ENCODE measurements at places on chromosomes 7 and 10. TPM values are rescaled to one million over a fixed set of nuclear protein-coding genes. Genes with fewer than 3 reads are reported as not detected.

DNA sequence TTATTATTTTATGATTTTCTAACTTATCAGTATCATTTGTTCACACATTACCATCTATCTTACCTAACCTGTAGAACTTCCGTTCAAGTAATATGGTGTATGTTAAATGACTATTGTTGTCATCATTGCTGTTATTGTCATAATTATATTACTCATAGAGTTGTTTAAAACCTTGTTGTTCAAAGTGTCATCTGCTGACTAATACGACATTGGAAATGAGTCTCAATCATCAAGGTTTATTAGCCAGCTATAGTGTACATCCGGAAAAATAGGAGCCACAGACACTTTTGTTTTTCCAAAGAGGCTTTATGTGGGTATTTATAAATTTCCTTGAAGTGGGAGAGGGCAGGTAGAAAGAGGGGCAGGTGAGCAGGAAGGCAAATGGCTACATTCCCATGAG is 386.9 kb upstream of the LRRTM3 start:
- no peak for DNase-seq

DNA sequence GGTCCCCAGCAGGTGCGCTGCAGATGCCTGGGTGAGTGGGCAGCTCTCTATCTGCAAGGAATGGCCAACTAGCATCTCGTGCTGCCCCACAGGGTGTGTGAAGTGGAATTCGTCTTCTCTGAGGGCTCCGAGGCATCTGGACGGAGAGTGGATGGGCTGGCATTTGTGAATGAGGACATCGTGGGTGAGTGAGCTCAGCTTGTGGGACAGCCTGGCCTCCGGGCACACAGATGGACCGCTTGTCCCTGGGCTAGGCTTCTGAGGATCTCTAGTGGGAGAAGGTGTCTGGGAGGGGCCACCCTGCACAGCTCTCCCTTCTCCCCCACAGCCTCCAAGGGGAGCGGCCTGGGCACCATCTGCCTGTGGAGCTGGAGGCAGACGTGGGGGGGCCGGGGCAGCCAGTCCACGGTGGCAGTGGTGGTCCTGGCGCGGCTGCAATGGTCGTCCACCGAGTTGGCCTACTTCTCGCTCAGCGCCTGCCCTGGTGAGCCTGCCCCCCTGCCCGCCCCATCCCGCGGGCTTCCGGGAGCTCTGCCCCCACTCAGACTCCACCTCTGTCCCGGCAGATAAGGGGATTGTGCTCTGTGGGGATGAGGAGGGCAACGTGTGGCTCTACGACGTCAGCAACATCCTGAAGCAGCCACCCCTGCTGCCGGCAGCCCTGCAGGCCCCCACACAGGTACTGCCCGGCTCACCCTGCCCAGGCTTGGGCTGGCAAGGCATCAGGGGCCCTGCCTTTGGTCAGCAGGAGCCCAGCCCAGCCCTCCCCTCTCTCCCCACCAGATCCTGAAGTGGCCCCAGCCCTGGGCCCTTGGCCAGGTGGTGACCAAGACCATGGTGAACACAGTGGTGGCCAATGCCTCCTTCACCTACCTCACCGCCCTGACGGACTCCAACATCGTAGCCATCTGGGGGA is 6.3 kb downstream of the POLR2J start:
- no peak for DNase-seq

DNA sequence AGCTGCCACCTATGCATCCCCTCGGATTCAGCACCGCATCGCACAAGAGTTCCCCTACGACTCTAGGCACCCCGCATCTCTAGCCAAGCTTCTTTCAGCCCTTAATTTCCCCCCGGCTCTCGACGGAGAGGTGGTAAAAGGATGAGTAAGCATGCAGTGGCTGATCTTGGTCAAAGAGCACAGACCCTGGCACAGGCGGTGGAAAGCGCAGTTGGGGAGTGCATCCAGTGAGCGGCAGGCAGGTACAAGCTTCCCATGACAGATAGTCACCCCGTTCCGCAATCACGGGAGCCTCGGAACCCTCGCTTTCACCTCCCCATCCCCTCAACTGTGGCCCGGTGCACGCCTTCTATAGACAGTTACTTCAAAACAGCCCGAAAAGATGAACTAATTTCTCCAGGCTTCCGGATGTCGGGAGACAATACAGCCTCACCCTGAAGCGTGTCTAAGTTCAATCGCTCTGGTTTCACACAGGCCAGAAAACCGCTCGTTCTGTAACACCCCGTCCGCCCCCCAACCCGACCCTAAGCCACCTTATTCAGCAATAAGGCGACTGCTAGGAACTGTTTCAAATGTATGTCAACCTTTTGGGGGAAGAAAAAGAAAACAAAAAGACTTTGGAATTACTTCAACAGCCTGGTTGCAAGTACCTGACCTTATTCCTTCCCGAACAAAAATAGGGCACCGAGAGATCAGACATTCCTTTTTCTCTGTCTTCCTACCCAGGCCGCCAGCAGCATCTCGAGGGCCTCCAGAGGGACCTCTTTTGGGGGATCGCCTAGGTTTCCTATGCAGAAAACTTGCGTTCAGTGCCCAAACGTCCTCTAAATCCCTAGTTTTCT is 1.4 kb downstream of the RHEB start:
- DNase-seq, result no peak

DNA sequence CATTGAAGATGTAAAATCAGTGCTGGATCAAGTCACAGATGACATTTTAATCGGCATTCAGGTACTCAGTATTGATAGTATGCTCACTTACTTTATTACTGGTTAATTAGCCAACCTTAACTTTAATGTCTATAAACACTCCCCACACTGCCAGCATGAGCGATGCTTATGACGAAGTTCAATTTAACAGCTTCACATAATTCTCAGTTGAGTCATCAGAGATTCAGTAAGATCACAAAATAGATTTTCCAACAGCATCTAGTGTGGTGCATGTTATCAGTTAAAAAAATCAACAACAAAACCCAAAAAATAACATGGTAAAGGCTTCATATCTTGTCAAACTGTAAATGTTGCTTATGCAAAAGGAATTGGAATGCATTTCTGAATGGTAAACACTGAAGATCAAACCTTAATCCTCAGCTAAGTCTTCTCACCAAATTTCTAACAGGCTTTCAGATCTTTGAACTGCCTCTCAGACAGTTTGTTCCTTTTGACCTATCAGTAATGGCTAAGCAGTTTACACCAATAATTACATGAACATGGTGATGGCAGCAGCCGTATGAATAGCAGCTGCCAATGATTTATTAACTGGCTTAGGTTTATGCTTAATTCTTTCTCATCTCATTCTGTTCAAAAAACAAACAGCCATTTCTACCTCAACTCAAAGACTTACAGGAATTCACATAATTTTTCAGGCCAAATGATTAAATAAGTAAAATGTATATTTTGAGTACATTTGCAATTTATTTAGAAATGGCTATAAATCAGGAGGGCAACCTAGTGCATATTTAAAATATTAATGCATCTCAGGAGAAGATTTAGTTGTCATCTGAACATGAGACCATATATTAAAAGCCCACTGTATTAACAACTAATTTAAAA is 98.5 kb downstream of the CABCOCO1 start:
- peak; percentile 61 for DNase-seq

- DNase-seq, result no peak
Measured at GRCh38 chr10:100186253-100187212, 704 bp upstream of the ERLIN1 start.

DNA sequence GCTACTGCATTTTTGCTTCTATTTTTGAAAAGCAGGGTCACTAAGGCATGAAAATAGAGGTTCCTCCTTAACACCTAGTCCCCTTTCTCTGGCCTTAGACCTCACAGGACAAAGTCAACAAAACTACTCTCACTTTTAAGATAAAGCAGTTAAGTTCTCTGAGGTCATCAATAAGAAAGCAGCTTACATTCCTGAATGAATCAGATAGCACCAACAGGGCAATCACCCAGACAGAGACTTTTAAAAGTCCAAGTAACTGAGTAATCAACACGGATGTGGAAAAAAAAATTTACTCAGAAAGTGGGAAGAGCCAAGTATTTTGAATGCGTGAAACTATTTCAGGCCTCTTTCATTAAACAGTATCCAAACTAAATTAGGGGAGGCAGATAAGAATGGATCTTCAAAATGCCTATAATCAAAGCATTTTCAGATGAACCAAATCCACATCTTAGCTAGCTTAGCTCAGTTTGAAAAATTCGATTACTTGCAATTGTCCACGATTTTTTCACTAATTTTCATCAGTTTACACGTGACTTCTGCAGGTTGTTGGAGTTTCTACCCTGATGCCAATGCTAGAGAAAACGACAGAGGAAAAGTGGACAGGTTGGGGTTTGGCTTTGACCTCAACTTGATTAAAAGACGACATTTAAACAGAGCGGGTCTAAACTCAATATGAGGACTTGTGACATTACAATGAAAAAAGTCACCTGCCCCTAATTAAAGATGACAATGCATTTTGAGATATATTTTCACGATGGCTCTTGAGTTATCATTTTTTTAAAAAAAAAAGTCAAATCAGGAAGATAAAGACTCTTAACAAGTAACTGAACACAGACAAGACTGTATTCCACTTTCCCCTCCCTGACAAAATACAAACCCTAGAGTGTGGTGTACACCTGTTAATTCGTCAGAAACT is 1.6 kb downstream of the BEND7 start:
- peak; percentile 81 for DNase-seq

GRCh38 chr10:36181426-36182178 is 539.5 kb upstream of the FZD8 start:
- no peak for DNase-seq

The IFIT3 gene
- total RNA-seq, result 14.8 TPM

The NPC1L1 gene
- 1.5 TPM for total RNA-seq

- no peak for DNase-seq
Measured at GRCh38 chr10:22335173-22335933, 9.9 kb upstream of the SPAG6 start.

The ASB13 gene
- total RNA-seq, result 22.4 TPM

DNA sequence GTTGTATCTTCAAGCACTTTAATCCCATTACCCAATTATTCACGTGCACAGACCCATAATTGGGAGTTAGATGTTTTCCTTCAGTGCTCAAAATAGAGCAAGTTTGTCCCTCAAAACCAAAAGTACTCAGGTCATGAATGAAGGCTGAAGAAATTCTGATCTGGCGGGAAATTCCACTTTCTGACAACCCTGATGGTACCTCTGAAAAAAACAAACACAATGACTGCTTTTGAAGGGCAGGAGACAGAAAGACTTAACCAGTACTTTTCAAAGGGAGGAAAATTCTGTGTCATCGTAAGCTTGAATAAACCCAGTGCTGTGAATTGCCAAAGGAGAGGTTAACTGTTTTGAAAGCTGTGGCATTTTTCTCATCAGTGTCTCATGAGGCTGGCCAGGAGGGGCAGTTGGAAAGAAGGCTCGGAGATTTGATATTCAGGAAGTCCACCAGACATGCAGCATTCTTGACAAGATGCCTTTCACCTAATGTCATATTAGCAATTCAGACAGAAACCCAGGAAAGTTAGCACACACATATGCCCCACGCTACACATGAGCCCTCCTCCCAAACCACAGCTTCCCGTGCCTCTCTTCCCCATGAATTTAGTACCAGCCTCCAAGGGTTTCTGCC is 347.0 kb downstream of the KCNMA1 start:
- peak; percentile 97 for DNase-seq

DNA sequence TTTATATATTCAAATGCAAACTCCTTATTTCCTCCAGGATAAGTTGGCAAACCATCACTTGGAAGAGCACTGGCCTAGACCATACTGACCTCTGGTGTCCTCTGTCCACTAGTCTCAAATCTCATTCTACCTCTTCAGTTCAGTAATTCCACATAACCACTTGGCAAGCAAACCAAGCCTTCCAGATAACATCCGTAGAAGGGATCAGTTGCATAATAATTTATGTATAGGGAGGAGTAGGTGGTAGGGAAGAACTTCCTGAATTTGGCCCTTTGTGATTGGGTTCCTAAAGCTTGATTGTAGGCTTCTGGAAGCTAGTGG is 55.0 kb downstream of the WAC start:
- no peak for DNase-seq

GRCh38 chr10:132173185-132173584 is 13.6 kb upstream of the DPYSL4 start:
- DNase-seq, result no peak

DNA sequence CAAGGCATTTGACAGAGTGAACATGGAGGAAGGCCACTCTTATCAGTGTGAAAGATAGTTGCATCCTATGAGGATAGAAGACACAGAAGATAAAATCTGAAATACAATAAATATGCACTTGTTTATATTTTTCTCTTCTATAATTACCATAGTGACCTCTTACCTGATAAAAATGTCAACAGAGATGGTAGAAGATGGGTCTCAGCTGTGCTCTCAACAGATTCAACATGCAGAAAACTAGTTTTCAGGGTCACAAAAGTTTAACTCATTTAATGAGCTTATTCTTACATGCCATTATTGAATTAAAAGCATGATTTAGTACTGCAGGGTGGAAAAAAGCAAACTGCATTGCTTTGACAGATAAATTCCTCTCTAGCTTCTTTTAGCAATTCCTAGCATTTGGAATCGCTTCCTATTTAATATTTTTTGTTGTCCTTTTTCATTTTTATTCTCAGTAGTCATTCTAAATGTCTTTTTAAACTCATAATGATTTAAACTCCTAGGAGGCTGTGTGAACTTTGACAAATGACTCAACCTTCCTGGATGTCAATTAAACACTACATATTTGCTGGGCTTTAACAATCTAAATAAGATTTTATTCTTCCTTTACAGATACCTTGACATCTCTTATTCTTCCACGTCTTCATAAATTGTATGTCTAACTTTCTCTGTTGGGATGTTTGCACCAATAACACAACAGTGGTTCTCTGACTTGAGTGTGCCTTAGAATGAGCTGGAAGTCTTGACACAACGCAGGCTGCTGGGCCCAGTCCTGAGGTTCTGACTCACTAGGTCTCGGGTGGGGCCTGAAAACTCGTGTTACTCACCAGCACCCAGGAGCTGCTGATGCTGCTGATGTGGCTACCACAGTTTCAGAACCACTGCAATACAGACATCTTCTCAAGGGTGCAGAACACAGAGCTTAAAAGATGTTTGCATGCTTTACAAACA is 565.5 kb upstream of the IGFBP3 start:
- peak; percentile 41 for DNase-seq

- no peak for DNase-seq
Measured at GRCh38 chr10:124917428-124918190, 24.3 kb upstream of the ZRANB1 start.

DNA sequence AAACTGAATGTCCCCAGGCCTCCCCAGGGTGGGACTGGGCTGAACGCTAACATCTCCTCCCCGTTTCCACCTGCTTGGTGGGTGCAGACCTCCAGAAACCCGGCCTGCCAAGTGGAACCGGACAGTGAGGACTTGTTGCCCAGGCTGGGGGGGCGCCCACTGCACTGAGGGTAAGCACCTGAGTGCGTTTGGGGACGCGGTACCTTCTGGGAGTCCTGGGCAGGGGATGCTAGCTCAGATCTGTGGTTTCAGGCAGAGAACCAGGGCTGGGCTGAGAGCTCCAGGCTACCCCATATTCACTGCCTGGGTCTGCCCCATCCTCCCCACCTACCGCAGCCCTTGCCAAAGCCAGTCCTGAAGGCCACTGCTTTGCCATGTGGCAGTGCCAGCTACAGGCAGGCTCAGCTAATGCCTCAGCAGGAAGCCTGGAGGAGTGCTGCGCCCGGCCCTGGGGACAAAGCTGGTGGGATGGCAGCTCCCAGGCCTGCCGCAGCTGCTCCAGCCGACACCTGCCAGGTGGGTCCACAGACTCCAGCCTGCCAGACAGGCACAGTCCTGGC is 3.5 kb upstream of the ZNF467 start:
- DNase-seq, result no peak
